ENCODE measurements at places on chromosomes 5 and 9.

GRCh38 chr5:160390787-160391696, 8.8 kb downstream of the FAM200C start:
- DNase-seq, result peak; percentile 31

GRCh38 chr5:88729084-88729828, 153.7 kb downstream of the MEF2C start:
- DNase-seq, result peak; percentile 72

- no peak for DNase-seq
Observed at GRCh38 chr5:54159893-54160195, 150.5 kb downstream of the ARL15 start.

DNA sequence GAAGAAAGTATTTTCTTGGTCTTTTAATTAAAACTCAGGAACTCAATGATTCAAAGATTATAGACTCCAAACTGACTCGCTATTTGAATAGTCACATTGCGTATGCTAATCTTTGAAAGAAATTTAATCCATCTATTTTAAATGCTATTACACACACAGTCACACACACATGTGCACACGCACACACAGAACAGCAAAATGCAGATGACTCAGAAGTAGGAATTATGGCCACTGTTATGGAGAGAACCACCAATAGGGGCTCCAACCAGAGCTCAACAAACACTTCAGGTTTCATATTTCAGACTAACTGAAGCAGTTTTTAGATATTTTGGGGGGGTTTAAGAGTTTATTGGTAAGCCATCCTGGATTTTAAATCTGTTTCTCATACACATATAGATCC, 1917.9 kb downstream of the EFNA5 start:
- peak; percentile 46 for DNase-seq

- no peak for DNase-seq
Observed at GRCh38 chr9:137201205-137201868, 796 bp upstream of the TPRN start.

- peak; percentile 8 for DNase-seq
Observed at GRCh38 chr9:84697509-84698114, 28.1 kb downstream of the NTRK2 start.

DNA sequence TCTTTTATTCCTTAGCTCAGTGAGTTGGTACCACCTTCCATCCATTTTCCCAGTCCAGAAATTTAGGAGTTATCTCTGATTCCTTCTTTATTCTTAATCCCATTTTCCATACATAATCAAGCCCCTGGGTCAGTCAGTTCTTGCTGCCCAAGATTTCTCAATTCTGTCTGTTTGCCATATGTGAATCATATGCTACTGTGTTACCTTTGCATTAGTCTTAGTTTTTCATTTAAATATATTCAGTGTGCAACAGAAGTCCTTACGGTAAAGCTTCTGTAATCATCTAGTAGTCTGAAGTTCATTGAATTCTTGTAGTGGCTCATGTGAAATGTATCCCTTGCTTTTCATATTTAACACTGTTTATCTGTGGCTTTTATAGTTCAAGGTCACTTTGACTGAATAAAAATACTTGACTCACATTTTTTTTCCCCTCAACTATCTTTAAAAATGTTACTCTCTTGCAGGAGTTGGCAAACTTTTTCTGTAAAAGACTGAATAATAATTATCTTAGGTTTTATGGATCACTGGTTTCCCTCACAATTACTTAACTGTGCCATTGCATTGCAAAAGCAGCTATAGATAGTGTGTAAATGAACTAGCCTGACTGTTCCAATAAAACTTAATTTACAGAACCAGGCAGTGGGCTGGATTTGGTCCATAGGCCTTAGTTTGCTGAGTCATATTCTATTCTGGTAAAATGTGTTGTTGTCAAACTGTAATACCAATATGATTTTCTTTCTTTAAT, 6.9 kb downstream of the KIAA1958 start:
- peak; percentile 60 for DNase-seq

DNA sequence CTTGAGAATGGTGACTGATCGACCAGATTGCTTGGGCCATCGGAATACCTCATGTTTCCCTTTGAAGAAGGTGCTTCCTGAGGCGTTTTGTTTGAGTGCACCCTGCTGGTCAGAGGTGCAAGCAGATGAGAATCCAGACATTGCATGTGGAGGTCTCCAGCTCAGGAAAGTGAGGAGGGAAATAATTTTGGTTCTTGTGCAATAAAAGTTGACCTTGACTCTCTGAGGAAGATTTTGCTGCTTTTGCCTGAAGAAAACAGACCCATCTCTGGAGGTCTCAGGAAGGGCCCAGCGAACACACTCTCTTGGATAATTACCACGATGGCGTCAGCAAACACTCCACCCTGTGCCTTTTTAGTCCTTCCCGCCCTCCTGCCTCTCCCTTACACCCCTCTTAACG, 69.7 kb downstream of the GRAMD2B start:
- DNase-seq, result peak; percentile 39

DNA sequence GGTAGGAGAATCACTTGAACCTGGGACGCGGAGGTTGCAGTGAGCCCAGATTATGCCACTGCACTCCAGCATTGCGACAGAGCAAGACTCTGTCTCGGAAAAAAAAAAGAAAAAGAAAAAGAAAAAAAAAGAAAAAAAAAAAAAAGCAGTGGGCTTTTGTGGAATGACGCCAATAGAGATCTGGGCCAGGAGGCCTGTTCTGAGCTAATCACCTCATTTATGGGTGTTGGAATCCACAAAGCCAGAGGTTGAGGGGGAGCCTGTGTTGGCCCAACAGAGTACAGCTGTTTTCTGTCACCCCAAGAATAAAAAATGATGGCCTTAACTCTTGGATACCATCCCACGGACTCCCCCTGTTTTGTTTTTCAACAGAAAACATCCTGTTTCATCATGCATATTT, 18.5 kb downstream of the OSTF1 start:
- DNase-seq, result no peak

- no peak for DNase-seq
Observed at GRCh38 chr9:4538107-4538506, 47.8 kb downstream of the SLC1A1 start.

- DNase-seq, result no peak
Observed at GRCh38 chr9:85940275-85940831, 593 bp upstream of the NAA35 start.

GRCh38 chr5:111077678-111078077, 6.2 kb downstream of the TSLP start:
- no peak for DNase-seq

GRCh38 chr9:33472171-33472880, 1.4 kb downstream of the NOL6 start:
- no peak for DNase-seq

- DNase-seq, result no peak
Observed at GRCh38 chr9:128485414-128485855, 19.1 kb upstream of the GLE1 start.

GRCh38 chr9:26131886-26132285, 453.6 kb upstream of the TUSC1 start:
- DNase-seq, result peak; percentile 23

DNA sequence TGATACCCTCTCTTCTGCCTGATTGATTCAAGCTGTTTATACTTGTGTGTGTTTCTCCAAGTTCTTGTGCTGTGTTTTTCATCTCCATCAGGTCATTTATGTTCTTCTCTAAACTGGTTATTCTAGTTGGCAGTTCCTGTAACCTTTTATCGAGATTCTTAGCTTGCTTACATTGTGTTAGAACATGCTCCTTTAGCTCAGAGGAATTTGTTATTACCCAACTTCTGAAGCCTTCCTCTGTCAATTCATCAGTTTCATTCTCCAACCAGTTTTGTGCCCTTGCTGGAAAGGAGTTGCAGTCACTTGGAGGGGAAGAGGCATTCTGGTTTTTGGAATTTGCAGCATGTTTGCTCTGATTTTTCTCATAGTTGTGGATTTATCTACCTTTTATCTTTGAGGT, 126.2 kb upstream of the FTMT start:
- peak; percentile 3 for DNase-seq

DNA sequence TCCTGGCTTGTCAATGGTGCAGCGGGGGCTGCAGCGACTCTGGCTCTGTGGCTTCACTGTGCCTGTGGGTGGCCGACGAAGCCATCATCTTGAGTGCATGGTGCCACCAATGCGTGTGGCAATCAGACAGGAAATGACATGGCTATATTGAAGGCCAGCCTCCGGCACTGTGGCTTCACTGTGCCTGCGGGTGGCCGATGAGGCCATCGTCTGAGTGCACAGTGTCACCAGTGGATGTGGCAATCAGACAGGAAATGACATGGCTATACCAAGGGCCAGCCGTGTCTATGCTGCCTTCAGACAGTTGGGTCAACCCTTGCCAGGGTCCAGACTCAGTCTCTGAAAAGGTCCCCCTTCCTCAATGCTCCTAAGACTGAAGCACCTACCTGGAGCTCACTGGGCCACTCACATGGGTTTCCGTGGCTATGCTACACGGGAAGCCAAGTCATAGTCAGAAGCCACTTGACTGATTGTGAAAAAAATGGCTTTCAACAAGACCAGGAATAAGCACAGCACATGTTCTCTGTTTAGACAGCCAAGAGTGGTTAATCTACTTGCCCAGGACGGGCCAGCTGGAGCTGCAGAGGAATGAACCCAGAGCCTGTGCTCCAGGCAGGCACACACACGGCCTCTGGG, 67.5 kb upstream of the S1PR3 start:
- no peak for DNase-seq

GRCh38 chr9:1890201-1890600, 124.9 kb upstream of the SMARCA2 start:
- no peak for DNase-seq

- no peak for DNase-seq
Observed at GRCh38 chr9:91817106-91817492, 132.9 kb downstream of the ROR2 start.

DNA sequence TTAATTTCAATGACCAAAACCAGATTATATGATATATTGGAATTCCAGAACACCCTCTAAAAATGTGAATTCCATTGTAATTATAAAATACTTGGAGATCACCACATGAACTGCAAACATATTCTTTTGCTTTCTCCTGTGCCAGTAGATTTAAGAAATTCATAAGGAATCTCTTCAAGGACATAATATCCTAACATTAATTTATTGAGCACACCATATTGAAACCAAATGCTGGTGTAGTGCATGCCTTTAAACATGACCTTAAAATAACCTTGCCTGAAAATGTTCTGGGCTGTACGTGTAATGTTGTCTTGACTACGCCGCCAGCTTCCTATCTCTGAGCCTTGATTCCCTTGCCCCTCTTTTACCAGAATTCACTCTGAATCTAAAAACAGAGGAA, 205.0 kb upstream of the ACTBL2 start:
- no peak for DNase-seq

DNA sequence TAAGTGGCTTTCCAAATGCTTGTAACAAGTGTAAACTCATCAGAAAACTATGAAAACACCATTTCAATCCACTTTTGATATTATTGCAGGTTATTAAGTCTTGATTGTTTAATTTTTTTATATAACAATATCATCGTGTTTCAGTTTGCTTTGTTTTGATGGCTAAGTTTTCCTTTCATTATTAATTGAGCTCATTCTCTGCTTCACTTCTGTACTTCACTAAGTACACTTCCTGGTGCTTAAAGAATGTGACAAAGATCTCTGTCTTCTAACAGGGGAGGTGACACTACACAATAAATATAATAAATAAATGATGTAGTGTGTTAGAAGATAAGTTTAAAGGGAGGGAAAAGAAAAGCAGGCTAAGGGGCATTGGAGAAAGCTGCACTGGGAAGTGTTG, 13.0 kb upstream of the RAD23B start:
- DNase-seq, result no peak

GRCh38 chr5:1039210-1039548, 30.6 kb downstream of the NKD2 start:
- no peak for DNase-seq

DNA sequence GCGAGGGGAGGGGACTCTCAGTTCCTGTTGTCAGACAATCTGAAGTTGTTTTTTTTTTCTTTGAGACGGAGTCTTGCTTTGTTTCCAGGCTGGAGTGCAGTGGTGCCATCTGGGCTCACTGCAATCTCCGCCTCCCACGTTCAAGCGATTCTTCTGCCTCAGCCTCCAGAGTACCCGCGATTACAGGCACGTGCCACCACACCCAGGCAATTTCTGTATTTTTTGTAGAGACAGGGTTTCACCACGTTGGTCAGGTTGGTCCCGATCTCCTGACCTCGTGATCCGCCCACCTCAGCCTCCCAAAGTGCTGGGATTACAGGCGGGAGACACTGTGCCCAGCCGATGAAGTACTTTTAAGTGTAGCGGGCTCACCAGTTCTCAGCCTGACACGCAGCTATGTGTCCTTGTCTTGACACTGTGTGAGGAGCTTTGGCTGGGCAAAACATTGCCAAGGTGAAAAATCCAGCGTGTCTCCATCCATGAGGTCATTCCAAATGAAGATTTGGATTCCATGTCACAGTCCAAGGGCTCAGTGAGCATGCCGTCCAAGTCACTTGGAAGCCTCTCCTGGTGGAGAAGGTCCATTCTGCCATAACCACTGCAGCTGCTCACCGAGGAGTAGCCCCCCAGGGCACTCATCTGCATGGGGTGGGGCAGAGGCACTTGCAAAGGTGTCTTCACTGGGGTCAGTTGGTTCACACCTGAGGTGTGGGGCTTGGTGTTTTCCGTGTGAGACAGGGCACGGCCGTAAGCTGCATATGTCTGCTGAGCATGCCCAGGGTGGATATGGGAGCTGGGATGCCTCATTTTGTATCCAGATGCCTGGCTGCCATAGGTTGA, 32.0 kb downstream of the OR2V1 start:
- DNase-seq, result no peak

GRCh38 chr9:34675048-34675714, 12.7 kb upstream of the CCL27 start:
- peak; percentile 67 for DNase-seq

DNA sequence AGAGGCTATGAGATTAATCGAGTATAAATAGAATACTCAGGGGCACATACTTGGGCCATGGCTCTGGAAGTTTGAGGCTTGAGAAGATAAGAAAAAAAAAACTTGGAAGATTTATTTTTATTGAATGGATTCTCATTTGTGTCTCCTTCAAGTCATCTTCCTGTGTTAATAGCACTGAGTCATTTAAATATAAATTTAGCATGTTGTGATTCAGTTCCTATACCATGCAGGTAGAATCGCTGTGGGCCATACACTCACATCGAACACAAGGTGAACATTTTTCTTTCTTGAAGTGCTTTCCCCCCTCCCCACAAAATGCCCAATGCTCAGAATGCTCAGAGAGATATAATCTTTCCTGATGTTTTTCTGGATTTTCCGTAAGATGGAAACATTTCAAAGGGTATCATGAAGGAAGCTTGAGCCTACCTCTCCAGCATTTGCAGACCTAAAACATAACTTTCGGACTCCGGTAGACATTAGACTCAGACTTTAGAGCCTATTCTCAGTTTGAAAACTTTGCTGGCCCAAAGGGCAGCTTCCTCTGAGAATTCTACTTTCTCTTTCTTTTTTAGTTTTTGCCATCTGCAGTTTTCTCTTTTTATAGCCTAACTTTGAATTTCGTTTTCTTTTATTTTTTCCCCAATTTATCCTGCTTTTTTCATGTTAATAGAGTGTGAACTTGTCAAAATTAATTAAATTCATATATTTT, 737.6 kb upstream of the NUDT12 start:
- DNase-seq, result no peak

- DNase-seq, result peak; percentile 5
Observed at GRCh38 chr9:101342595-101342994, 42.2 kb downstream of the BAAT start.

All from iris pigment epithelial cell (primary cell).